ENCODE measurements at places on chromosomes 7 and 10. TPM values are rescaled to one million over a fixed set of nuclear protein-coding genes. Genes with fewer than 3 reads are reported as not detected.

- DNase-seq = no peak
Observed at GRCh38 chr10:651692-652091, 37.8 kb downstream of the DIP2C start.

TLX1 gene
- not detected for total RNA-seq

PLAU gene
- 272 TPM for total RNA-seq

DNA sequence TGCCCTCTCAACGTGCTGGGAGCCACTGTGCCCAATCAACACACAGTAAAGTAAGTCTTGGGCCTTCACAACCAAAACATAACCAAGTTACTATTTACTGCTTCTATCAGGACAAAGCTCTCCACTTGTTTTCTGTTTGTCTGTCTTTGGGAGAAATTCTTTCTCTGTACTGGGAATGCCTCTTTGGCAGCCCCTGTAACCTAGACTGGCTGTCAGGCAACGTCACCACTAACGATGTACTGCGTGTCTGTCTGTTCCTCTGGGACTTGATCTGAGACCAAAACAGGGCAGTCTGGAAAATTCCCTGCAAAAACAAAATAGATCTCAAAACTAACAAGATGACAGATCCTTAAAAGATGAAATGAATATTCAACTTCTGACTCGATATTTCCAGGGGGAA lies 113.0 kb downstream of the SMURF1 start:
- DNase-seq = no peak

GRCh38 chr7:13041368-13041988 lies 354.0 kb downstream of the ARL4A start:
- DNase-seq = no peak

GRCh38 chr7:37546677-37547076 lies 98.0 kb upstream of the ELMO1 start:
- DNase-seq = no peak

DNA sequence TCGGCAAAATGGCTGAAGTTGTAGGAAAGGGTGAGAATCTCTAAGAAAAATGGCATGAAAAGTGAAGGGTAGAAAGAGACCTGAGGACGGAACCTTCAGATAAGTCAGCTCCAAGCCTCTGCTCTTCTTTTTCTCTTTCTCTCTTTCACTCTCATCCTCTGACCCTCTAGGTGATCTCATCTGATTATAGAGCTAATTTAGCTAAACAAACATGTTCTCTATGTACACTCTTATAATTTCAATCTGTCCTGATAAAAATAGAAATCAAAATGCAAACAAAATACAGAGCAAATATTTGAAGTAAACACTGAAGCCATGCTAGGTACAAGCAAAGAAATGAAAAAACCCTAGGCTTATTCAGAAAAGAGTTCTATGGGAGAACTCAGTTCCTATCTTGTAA lies 14.4 kb upstream of the CUBN start:
- no peak for DNase-seq

- DNase-seq = peak; percentile 68
Observed at GRCh38 chr7:130758429-130759056, 24.5 kb upstream of the KLF14 start.

DNA sequence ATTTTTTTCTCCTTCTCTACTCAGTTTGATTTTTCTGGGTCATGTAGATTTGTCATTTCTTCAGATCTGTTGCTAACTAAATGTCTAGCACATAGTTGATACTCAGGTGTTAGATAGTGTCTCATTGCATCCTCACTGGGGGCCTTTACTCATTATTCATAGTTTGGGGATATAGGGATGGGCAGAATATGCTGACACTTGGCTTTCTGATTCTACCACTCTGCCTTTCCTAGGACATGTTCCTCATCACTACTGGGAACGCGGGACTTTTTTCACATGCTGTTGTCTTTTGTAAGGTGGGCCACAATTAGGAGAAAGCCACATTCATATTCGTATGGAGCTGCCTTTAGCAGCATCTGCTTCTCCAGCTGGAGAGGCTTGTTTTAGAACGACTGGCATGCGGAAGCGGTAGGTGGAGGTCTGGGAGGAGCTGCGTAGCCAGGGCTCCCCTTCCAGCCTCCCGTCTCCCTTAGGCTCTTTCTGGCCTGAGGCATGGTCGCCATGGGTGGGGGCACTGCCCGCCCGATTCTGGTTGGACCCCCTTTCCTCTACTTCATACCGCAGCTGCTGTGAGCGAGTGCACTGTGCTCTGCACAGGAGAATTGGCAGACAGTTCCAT lies 78.8 kb downstream of the SND1 start:
- DNase-seq = no peak

DNA sequence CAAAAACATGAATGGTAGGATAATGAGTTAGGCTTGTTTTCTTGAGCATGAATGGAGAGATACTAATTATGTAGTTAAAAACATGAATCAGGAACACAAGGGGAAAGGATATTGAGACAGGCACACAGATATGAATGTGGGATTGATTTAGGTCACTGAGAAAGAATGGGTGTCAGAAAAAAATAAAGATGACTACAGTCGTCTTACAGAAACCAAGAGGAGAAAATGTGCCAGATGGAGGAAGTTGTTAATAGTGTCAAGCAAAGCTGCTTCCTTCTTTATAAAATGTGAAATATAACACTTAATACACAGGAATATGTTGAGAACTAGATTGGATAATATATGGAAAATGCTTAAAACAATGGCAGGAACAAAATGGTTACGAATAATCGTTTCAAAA lies 173.3 kb upstream of the BET1 start:
- DNase-seq = no peak

DNA sequence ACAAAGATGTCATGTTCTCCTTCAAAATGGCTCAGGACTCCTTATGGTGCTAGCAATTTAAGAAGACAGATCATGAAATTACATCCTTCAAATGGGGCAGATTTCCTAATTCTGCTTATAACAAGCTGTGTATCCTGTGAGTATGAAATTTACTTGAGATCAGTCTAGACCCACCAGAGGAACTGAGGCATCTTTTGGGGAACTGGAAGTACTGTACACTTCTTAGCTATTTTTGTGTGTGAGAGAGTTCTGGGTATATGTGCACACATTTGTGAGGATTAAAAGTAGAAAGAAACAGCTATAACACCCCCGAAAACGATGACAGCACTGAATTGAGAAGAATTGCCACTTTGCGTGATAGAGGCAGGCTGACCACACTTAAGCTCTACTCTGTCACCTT lies 187.0 kb upstream of the CCDC6 start:
- DNase-seq = no peak

DNA sequence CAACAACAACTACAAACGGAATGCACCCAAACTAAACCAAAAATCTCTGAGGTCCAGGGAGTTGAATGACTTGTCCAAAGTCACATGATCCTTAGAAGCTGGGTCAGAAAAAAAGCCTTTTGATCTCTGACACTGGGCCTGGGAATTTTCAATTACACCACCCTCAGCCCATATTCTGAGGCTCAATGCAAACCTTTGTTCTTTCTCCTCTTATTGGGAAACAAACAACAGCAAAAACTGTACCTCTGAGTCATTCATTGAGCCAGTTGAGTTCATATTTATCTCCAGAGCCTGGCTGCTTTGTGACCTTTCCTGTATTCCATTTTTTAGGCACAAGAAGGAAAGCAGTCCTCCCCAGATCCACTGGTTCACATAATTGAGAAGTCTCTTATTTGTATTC lies 51.2 kb upstream of the SORCS1 start:
- no peak for DNase-seq

DNA sequence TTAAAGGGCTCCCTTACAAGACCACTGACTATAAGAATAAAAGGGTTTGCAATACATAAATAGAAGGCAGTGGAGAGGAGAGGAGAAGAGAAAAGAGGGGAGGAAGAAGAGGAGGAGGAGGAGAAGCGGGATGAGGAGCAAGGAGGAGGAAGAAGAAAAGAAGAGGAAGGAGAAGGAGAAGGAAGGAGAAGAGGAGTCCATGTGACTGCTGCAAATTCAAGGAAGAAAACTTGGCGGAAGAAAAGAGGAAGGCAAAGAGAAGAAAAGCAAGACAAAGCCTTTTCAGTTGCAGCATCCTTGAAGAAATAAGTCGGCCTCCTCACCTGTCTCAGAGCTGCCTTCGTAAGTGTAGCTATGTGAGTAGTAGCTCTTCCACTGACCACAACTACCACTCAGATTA lies 22.6 kb downstream of the ASAH2 start:
- DNase-seq = no peak

ASAH2B gene
- total RNA-seq = 3.1 TPM

DNA sequence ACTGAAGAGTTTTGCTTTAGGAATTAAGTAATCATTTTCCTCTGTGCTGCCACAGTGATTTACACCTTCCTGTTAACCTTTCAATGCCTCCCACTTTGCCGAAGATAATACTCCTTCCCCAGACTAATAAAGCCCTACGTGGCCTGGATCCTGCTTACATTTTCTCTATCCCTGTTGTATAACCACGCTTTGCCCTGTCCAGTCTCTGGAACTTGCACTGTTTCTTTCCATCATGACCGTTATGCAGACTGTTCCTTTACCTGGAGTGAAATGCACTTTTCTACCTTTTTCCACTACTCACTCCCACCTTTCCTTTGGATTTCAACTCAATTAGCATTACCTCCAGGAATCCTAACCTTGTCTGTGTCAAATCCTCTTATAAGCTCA lies 154.4 kb downstream of the PRKG1 start:
- DNase-seq = no peak

- peak; percentile 73 for DNase-seq
Observed at GRCh38 chr10:58280477-58280876, 11.5 kb downstream of the CISD1 start.

APBB1IP gene
- 0.37 TPM for total RNA-seq

GRCh38 chr10:78768876-78769275 lies 299.9 kb upstream of the ZMIZ1 start:
- DNase-seq = no peak

DNA sequence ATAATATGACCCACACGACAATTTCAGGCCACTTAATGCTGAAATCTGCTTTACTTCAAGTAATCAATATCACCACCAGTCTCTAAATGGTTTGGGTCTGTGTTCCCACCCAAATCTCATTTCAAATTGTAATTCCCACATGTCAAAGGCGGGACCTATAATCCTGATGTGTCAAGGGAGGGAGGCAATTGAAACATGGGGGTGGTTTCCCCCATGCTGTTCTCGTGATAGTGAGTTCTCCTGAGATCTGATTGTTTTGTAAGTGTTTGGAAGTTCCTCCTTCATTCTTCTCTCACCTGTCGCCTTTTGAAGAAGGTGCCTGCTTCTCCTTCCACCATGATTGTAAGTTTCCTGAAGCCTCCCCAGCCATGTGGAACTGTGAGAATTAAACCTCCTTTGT lies 178.4 kb downstream of the CRPPA start:
- DNase-seq = no peak

BEND7 gene
- total RNA-seq = 0.79 TPM
